ENCODE measurements at places on chromosomes 4 and X. TPM values are rescaled to one million over a fixed set of nuclear protein-coding genes. Genes with fewer than 3 reads are reported as not detected.

SUPT20HL2 gene
- total RNA-seq: not detected

MAGEB10 gene
- total RNA-seq: not detected

ZNF630 gene
- 2.5 TPM for total RNA-seq

PDZD11 gene
- total RNA-seq: 69.5 TPM

NSUN7 gene
- 6.7 TPM for total RNA-seq

GLOD5 gene
- not detected for total RNA-seq

RAI2 gene
- 0.66 TPM for total RNA-seq

KDR gene
- 0.63 TPM for total RNA-seq

TRIM2 gene
- 20.2 TPM for total RNA-seq

Measured in PC-3 (cell line).